ENCODE measurements at places on chromosomes 2 and 18.

DNA sequence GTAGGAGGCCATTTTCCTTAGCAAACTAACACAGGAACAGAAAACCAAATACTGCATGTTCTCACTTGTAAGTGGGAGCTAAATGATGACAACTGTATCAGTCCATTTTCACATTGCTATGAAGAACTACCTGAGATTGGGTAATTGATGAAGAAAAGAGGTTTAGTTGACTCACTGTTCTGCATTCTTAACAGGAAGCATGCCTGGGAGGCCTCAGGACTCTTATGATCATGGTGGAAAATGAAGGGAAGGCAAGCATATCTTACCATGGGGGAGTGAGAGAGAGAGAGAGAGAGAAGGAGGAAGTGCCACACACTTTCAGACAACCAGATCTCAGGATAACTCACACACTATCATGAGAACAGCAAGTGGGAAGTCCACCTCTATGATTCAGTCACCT is 105.3 kb downstream of the PARD3B start:
- DNase-seq, result no peak

- DNase-seq, result no peak
These were observed 2.3 kb downstream of the WIPF1 start for GRCh38 chr2:174595116-174595809.

DNA sequence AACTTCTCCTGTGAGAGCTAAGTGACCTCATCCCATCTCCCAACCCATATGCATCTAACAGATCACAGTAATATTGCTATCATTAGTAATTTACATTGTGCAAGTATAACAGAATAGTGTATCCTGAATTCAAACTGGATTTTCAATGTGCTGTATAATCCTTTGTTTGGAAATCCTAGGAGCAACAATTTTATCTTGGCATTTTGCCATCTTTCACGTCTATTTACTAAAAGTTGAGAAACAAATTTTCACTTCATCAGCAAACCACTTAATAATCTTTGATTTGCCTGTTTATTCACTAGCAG is 3.8 kb downstream of the HNRNPLL start:
- peak; percentile 12 for DNase-seq

DNA sequence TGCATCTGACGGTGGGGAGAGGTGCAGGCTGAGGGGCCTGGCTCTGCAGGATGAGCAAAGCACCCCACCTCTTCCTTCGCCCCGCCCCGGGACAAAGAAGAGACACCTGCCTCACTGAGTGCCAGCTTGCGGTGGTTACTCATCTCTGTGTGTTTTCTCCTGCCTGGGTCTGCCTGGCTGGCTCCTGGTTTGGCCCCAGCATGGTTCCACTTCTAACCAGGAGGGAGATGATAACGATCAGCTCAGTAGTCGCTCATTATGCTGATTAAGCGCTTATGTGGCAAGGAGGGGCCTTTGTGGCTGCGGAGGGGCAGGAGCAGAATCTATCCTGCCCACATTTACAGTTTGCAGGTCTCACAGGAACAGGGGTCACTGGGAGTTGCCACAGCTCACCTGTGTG is 68.7 kb upstream of the EDAR start:
- DNase-seq, result no peak

DNA sequence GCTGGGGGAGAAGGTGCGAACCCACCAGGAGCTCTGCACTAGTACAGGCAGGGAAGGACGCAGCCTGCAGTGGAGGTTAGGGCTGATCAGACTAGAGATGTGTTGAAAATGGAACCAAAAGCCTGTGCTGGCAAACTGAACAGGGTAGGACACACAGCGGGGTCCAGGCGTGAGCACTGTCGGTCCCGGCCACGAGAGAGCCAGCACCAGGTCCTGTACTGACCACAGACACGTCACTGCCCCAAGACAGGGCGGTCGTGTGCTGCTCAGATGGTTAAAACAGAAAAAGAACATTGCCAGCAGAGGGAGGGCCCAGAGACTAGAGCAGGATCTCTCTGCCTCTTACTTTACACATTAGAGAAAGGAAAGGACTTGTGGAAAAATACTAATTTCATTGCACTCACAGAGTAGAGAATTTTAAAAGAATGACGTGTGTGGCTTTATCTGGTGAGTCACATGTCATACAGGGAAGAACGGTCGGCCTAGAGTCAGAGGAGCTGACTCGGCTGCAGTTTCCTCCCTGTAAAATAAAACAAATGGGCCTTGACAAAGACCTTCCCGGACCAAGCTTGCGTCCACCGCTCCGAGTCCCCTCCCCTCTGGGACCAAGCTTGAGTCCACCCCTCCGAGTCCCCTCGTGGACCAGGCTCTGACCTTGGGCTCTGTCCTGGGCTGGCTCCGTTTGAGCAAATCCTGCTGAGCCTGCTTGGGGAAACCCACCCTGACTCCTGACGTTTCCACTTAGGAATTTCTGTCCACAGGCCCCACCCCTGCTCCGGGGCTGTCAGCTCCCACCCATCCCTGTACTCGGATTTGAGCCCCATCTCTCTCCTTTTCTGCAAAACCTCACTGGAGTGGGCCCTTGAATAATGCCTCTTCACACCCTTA is 16.7 kb upstream of the ADI1 start:
- peak; percentile 83 for DNase-seq

GRCh38 chr18:30234755-30235154 is 807.8 kb downstream of the DSC3 start:
- DNase-seq, result no peak

DNA sequence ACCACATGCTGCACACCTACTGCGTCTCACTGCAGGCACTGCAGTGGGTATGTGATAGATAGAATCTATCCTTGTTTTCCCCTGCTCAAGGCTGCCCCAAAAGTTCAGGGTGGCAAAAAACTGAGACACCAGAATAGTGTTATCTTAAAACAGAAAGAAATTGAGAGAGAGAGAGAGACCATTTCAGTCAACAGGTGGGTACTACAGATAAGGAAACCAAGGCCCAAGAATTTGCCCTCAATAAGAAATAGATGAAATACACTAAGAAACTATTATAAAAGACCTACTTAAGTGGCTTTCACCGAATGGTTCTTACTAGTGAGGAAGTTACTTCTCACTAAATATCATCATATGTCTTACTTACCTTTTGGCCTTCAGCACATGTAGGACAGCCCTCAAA is 27.9 kb downstream of the EPG5 start:
- no peak for DNase-seq

DNA sequence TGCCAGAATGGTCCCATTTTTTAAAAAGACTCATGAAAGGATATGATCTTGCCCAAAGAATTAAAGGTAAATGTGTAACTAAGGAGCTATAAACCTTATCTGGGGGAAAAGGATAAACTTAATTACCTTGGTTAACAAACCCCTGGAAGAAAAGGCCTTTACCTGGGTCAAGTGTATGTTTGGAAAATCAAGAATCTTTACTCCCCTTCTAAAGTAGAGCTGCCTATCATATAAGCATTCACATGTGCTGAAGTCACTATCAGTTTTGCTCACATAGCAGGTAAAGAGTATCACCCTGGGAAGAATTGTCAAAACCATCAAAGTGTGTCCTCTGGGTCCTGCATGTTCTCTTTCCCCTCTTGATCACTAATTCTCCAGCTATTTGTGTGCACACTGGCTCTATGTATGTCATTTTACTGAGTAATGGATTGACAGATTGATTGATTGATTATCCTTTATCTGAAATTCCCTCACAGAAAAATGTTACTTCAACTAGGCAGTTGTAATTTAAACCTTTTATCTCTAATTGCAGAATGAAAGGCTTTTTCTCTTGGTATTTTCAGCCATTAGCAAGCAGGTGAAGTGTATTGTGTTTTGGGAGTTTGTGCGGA is 199.4 kb downstream of the NOL4 start:
- no peak for DNase-seq

DNA sequence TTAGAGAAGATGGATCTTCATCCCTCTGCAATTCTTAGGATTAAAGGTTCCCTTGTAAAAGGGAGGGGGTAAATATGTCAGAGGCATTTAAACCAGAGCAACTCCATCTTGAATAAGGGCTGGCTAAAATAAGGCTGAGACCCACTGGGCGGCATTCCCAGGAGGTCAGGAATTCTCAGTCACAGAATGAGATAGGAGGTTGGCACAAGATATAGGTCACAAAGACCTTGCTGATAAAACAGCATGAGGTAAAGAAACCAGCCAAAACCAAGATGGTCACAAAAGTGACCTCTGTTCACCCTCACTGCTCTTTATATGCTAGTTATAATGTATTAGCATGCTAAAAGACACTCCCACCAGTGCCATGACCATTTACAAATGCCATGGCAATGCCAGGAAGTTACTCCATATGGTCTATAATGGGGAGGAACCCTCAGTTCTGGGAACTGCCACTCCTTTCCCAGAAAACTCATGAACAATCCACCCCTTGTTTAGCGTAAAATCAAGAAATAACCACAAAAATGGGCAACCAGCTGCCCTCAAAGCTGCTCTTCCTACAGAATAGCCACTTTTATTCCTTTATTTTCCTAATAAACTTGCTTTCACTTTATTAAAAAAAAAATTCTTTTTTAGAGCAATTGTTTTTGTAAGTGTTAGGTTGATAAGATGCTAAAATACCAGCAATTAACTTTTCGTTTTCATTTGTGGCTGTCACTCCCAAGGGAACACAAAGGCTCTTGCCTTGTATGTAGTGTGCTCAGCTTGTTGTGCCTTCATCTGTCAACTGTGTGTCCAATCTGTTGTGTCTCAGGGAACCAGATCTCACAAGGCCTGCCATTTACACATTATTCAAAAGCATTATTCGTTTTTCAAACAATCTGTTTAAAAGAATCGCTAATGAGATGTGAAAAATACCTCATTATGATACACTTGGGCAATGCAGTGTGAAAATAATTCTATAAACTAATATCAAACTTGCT is 205.2 kb upstream of the RGPD4 start:
- no peak for DNase-seq

GRCh38 chr2:46461011-46461674 is 18.2 kb upstream of the TMEM247 start:
- DNase-seq, result peak; percentile 54

GRCh38 chr2:24877646-24878045 is 42.4 kb downstream of the ADCY3 start:
- no peak for DNase-seq

GRCh38 chr2:159130302-159130701 is 156.2 kb downstream of the WDSUB1 start:
- DNase-seq, result no peak

DNA sequence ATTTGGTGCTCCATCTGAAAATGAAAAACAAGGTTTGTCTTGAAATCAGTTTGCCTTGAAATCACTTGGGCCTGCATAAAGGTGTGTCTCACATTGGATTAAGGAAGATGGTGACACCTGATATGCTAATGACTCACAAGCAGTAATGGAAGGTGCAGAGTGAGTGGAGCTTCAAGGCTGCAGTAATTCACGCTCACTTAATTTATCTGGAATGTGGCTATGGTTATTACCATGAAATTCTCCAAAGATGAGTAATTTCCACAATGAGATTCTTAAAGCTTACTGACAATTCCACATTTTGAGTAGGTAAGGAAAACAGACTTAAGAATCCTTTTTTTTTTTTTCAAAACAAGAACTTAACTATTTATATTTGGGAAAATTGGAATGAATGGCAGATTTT is 156.8 kb downstream of the PAX3 start:
- DNase-seq, result peak; percentile 39

DNA sequence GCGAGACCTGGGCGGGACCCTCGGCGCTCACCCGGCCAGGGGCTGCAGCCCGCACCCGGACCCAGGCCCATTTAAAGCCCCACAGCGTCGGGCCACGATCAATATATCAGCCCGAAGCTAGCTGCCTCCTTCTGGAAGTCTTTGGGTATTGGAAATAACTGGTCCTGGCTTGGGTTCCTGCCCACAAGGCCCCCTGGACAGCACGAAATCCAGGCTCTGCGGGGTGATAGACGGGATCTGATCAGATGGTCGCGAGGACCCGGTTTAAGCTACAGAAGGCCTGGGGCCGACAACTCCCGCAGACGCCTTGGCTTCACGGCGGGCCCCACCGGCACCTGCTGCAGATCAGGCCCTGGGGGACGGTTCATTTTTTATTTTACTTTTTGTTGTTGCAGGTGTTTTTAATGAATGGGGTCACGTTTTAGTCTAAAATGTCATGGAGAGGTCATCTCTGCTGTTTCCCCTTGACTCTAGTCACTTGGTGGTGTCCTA is 362 bp upstream of the PSTPIP2 start:
- DNase-seq, result no peak

GRCh38 chr2:46164529-46165301 is 132.5 kb upstream of the EPAS1 start:
- DNase-seq, result peak; percentile 98

GRCh38 chr2:71548646-71549425 is 95.5 kb downstream of the DYSF start:
- DNase-seq, result peak; percentile 66

- DNase-seq, result no peak
These were observed 201.7 kb upstream of the HS6ST1 start for GRCh38 chr2:128520340-128520739.

- no peak for DNase-seq
These were observed 243.9 kb downstream of the NR4A2 start for GRCh38 chr2:156088587-156088986.

DNA sequence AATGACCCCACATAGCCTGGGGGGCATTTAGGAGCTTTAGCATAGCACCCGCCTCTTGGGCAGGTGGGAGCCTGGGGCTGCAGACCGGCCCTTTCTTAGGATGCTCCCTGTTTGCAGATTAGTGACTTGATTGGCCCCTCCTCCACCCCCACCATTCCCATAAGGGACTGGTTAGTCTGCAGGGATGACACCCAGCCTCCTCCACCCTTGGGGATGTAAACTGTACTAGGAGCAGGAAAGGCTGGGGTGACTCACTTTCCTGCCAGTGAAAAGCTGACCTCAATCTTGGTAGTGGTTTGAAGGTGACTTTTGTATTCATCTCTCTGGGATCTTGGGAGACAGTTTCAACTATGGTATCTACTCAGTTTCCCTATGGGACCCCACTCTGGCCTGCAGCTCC is 24.2 kb downstream of the CTIF start:
- peak; percentile 78 for DNase-seq

GRCh38 chr2:136057023-136057801 is 60.7 kb downstream of the CXCR4 start:
- no peak for DNase-seq

DNA sequence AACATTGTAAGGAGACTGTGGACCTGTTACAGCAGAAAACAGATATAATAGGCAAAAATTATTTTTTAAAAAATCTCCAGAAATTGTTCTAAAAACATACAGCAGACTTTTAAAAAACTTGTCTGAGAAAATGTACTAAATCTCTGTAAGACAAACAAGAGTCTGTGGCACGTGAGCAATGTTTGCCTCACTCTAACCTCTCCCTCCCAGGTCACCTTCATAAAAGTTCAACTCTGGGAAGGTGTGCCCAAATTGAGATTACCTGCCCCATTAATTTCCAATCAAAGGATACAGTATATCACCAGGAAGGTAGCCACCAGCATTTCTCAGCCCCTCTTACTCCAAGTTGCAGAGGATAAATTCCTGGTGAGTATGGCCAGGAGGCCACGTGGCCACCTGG is 992.7 kb downstream of the TMEM182 start:
- no peak for DNase-seq

DNA sequence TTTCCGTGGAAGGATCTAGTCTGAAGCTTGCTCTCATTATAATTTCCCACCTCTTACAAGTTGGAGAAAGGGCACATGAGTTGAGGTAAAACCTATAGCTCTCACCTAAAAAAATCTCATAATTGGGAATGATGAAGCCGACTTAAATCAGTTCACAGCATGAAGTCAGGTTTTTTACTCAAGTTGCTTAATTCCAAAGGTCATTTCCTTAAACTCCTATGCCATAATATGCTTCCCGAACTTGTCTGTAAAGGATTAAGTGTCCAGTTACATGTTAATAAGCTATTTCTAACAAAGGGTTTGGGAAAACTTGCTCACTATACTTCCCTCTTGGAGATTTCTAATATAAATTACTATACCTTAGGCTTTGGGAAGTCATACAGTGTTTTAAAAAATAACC is 481.2 kb downstream of the NUP35 start:
- DNase-seq, result no peak
